GDM1 (cell line): ENCODE measurements at places on chromosomes 6 and 20.

- no peak for DNase-seq
Measured at GRCh38 chr20:42155586-42155985, 537.4 kb upstream of the CHD6 start.

- DNase-seq, result no peak
Measured at GRCh38 chr6:158174024-158174423, 5.9 kb downstream of the GTF2H5 start.

DNA sequence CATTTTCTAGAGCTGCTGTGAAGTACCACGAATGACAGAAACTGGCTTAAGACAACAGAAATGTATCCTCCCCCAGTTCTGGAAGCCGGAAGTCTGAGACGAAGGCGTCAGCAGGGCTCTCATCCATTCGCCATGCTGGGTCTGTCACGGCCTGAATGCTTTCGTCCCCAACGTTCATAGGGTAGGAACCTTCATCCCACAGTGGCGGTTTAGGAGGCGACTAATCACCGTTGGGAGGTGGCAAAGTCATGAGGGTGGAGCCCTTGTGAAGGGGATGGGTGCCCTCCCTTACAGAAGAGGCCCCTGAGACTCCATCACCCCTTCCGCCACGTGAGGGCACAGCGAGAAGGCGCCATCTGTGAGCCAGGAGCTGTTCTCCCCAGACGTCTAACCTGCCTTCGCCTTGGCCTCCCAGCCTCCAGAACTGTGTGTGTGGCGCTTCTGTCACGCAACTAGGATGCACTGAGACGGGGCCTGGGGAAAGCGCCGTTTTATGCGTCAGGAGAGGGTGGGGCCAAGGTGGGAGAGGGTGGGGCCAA lies 250.3 kb downstream of the TTLL2 start:
- DNase-seq, result no peak

GRCh38 chr6:43828711-43829110 lies 58.7 kb downstream of the VEGFA start:
- no peak for DNase-seq

GRCh38 chr6:10413262-10413849 lies 1.5 kb downstream of the TFAP2A start:
- DNase-seq, result no peak

GRCh38 chr20:60202046-60202445 lies 243.8 kb downstream of the CDH26 start:
- no peak for DNase-seq

DNA sequence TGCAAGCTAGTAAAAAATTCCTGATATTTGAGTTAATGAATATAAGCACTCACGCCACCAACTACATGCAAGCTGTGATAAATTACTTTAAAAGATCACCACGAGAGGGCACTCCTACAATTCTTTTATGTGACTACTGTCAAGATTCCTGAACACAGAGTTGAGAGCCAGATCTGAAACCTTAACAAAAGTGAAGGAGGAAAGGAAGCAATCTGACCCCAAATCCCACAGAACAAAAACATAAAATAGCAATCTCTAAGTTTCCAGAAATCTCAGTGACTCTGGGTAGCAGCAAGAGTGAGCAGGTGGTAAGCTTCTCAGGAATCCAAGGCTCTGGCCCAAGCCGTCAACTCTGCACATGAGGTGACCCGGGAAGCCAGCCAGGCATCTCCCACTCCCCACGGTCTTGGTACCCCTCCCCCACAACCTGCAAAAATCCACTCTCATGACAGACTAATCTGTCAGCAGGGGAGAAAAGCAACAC lies 55.1 kb downstream of the STAU1 start:
- peak; percentile 5 for DNase-seq

GRCh38 chr20:37075932-37076685 lies 19.7 kb downstream of the RBL1 start:
- DNase-seq, result no peak

- no peak for DNase-seq
Measured at GRCh38 chr20:7850775-7851490, 89.3 kb downstream of the HAO1 start.

GRCh38 chr20:54020348-54020747 lies 50.0 kb downstream of the BCAS1 start:
- DNase-seq, result no peak

DNA sequence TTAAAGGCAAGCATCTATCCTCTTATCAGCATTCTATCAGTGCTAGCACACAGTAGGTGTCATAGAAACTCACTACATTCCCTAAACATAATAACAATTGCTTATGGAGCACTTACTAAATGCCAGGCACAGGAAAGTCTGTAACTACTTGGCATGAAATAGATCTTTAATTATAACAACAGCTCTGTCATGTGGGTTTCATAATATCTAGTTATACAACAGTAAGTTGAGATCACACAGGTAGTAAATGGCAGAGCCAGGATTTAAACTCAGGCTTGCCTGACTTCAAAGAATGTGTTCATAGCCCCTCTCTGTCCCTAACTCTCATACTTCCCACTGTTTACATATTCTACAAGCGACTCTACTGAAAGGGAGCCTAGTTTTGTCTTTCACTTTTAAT lies 66.0 kb upstream of the ENPP5 start:
- no peak for DNase-seq

DNA sequence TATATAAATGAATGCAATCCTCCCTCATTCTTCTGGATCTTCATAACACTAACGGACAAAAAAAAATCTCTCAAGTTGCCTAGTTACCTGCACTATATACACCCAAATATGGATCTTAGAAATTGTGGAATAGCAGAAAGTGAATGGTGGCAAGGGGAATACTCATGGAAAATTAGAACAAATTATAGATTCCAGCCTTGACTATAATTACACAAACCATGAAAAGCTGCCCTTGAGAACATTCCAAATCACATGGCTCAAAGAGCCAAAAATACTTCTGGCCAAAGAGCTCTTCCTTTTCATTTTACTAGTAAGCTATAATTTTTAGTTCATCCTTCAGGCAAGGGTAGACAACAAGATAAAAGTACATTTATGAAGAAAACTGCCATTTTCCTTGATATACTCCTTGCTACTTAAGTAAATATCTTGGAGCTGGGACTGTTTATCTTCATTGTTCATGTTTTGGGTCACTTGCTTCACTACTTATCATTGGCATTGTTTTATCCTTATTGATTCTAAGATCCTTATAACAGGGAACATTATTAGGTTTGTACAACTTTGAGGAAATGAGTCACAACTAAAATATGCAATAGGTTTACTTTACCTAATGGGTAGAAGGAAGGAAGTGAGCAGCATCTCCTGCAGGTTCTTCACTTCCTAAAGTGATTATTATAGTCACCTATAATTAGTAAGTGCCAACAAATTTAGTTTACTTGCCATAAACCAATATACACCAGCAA lies 6.4 kb upstream of the MTRES1 start:
- DNase-seq, result no peak

- no peak for DNase-seq
Measured at GRCh38 chr20:62568045-62568389, 74.3 kb upstream of the SLCO4A1 start.

- DNase-seq, result no peak
Measured at GRCh38 chr20:5710551-5710950, 39.6 kb upstream of the SHLD1 start.

- DNase-seq, result no peak
Measured at GRCh38 chr6:147173140-147173539, 31.1 kb upstream of the STXBP5 start.

- DNase-seq, result no peak
Measured at GRCh38 chr20:3749689-3750531, 17.4 kb downstream of the HSPA12B start.

DNA sequence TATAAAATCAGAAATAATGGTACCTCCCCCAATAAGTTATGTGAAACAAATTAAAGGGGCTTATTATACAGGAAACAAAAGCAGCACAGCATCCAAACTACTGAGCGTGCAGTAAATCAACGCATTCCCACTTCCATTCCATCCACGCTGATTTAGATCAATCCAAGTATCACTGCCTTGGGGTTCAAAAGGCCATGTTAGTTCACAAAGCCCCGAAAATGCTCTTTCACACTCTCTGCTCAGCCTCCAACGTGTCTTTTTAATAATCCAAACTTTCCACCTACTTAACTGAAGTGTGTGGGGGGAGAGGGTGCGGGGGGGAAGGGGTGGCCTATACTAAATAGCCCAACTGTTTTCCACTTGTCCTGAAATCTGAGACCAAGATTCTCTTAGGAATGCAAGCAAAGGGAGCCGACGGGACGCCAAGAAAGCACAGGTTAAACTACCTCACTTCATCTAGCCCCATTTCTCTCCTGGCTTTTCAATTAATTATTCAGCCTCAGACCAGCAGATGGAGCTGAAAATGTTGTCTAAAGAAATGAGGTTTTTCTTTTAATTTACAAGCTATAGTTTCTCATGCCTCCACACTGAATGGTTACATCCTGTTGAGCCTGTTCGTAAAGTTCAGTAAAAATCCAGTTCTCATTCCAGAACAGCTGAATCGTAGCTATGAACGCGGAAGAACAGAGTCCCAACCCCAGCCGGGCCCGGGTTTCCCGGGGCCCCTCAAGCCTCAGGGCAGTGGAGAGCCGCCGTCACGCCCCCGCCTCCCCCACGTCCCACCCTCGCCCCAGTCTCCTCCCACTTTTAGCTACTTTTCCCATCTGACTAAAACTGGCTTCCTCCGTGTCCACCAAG lies 1.0 kb upstream of the NXT1 start:
- peak; percentile 88 for DNase-seq

DNA sequence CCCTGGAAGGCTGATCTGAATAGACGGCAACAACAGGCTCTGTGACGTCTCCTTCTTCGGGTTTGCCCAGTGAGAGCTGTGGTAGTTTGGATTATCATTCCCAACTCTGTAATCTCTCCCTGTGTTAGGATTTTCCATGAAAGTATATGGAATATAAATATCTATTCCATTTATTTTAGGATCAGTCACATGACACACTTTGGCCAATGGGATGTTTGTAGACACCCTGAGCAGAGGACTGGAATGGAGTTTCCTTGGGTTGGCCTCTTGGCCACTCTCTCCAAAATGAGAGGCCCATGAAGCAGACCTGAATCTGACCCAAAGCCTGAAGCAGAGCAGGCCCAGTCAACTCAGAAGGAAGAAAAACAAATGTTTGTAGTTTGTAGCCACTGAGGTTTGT lies 37.2 kb upstream of the UBR2 start:
- no peak for DNase-seq

DNA sequence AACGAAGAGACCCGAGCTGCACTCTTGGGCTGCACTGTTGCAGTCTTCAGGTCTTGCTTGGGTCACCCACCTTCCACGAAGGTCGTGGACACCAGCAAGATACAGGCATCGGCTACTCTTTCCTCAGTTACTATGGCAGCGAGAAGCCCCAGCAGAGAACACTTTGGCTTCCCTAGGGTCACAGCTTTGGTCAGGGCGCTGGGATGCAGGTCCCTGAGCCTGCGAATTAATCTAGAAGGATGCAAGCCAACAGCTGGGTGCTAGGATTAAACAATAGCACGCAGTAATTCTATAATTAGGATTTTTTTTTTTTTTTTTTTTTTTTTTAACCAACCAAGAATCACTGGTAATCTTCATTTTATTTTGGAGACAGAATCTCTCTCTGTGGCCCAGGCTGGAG lies 2.1 kb downstream of the KHDC3L start:
- no peak for DNase-seq

DNA sequence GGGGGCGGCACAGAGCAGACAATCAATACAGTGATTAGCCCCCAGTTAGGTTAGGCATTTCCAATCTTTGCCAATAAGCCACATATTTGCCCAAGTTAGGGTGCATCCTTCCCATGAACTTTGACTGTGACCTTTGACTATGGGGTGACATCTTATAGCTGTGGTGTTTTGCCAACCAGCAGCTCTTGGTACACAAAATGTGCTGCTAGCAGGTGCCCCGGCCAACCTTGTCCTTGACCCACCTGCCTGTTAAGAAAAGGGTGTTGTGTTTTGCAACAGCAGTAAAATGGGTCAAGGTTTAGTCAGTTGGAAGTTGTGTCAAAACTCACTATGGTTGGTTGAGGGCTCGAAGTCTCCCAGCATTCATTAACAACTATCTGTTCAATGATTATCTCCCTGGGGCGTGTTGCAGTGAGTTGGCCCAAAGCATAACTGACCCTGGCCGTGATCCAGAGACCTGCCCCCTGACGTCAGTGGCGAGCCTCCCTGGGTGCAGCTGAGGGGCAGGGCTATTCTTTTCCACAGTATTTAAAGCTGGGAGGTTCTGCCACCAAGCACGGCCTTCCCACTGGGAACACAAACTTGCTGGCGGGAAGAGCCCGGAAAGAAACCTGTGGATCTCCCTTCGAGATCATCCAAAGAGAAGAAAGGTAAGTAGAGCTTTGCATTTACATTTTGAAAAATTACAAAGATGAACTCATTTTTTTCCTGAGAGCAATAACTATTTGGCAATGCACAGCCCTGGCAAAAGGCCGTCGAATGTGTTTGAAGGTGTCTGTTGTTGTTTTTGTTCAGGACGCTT lies at the start of gene PCK1:
TSS of gene PCK1 (plus strand) at position 557 of the 802 bp plus-strand sequence. CDS start 302 bp downstream, outside the sequence.
- no peak for DNase-seq

DNA sequence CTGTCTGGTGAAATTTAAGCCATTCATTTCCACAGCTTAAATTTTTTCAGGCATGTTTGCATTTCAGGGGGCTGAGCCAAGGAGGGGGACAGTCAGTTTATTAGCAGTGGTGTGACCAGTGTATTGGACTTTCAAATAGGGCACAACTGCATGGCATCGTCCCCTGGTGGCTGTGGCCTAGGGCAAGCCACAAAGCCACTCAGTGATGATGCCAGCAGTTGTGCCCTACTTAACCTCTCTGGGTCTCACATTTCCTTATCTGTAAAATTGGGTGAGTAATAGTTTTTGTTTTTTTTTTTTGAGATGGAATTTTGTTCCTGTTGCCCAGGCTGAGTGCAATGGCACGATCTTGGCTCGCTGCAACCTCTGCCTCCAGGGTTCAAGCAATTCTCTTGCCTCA lies 48.0 kb downstream of the CDC5L start:
- DNase-seq, result no peak

GRCh38 chr6:16412982-16413381 lies 174.6 kb downstream of the GMPR start:
- no peak for DNase-seq

- no peak for DNase-seq
Measured at GRCh38 chr6:90668141-90668540, 81.3 kb upstream of the MAP3K7 start.

DNA sequence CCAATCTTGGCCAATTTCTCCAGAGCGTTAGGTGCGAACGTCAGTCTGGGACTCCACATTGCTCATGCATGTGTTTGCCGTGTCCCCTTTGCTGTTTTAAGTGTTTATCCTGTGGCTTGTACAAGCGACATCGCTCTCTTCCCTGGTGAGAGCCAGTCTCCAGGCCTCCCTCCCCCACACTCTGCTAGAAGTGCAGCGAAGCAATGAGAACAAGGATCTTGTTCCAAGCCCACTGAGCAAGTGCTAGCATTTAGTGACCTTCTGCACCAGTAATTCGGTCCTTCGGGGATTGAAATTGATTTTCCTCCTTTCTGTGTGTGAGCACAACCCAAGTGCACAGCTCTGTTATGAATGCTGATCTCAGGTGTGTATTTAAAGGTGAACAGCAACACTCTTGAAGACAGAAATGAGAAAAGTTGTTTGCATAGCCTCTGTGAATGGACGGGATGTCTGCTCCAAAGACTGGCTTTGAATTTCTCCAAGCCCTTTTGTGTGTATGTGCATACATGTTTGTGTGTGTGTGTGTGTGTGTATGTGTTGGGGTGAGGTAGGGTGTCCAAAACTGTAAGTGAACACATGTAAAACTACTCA lies 29.0 kb downstream of the CD83 start:
- no peak for DNase-seq

GRCh38 chr20:347317-347639 lies 367 bp downstream of the NRSN2 start:
- no peak for DNase-seq

- DNase-seq, result no peak
Measured at GRCh38 chr6:8087870-8088754, 14.2 kb downstream of the EEF1E1 start.

GRCh38 chr20:10510216-10510615 lies 75.1 kb downstream of the SLX4IP start:
- no peak for DNase-seq
